ENCODE measurements at places on chromosomes 6 and 20.

DNA sequence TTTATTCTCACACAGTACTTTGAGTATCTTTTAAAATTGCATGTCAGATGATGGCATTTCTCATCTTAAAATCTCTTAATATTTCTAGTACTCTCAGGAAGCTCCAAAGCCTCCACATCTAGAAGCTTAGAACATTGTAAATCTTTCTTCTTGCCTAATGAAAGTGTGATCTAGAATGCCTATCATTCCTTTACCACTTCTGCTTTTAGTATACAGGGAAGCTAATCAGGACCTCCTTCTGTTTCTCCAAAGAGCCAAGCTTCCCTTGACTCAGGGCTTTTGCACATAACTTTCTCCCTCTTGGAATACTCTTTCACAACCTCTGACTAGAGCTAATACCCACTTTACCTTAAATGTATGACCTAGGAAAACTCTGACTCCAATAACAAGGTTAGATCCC, 7.5 kb upstream of the ELOVL4 start:
- DNase-seq: no peak

- DNase-seq: no peak
Measured at GRCh38 chr6:146277142-146277541, 248.3 kb downstream of the GRM1 start.

GRCh38 chr20:32842688-32843524, 15.8 kb upstream of the EFCAB8 start:
- no peak for DNase-seq

DNA sequence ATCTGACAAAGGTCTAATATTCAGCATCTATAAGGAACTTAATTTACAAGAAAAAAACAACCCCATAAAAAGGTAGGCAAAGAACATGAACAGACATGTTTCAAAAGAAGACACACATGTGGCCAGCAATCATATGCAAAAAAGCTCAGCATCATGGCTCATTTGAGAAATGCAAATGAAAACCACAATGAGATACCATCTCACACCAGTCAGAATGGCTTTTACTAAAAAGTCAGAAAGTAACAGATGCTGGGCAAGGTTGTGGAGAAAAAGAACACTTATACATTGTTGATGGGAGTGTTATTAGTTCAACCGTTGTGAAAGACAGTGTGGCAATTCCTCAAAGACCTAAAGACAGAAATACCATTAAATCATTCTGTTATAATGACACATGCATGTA, 289.9 kb upstream of the MMS22L start:
- DNase-seq: no peak

GRCh38 chr6:29201966-29202365, 31.3 kb downstream of the OR2J2 start:
- DNase-seq: no peak

DNA sequence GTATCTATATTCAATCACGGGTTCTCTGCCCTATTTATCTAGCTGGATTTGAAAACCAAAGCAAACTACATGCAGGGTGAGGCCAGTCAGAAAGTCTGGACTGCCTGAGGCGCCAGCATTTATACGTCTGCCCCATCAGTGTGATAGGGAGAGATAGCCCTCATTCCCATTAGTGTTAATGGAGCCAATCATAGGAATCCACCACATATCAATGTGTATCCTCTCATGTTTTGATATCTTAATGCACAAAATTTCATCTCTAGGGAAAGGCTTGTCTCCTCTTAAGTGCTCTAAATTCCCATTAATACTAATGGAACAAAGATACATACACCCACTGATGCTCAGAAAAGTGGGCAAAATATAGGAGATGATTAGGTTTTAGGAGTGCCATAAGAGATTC, 376.2 kb downstream of the BTBD3 start:
- no peak for DNase-seq

GRCh38 chr6:46368169-46368536, 123.1 kb downstream of the RCAN2 start:
- DNase-seq: no peak

GRCh38 chr6:141956046-141956761, 176.5 kb upstream of the GJE1 start:
- no peak for DNase-seq

Data from vagina (tissue), 2 donors.